CD8-positive, alpha-beta memory T cell (primary cell): ENCODE measurements at places on chromosomes 5 and 9.

DNA sequence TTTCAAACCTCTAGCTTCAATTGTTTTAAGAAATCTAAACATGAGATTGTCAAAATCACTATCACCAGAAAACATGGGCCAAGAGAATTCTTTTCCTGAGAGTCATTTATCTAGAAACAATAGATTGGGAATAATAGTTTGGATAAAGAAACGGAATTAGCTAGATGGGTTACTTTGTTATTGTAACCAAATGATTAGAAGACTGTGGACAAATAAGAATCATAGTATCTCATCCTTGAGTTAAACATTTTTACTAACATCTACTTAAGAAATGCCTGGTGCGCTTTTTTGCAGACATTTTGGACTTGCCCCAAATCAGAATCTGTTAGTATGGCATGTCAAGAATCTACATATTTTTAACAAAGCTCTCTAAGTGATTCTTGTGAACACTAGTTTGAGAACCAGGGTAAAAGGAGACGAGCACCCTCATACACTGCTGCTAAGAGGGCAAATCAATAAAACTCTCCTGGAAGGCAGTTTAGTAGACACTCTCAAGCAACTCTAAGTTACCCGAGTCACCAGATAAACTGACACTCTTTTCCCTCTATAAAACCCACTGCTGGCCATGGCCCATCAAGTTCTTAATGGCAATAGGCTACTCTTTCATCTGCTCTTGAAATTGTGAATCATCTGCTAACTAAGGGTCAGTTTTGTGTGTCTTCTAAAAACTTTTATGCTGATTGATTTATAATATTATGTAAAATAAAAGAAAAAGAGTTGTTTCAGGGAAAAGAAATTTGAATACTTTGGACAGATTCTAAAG is 39.1 kb downstream of the TPD52L3 start:
- no peak overlapping the region for H3K27ac ChIP-seq
- H3K27me3 ChIP-seq: no peaks in the 10 kb centered on the region
- H3K36me3 ChIP-seq: no peaks in the 10 kb centered on the region
- H3K4me3 ChIP-seq: no peak overlapping the region
- DNase-seq: no peak

- H3K4me3 ChIP-seq: no peak overlapping the region
- no peaks in the 10 kb centered on the region for H3K36me3 ChIP-seq
- H3K4me1 ChIP-seq: peaks cover 10% of the 10 kb centered on the region
- H3K27ac ChIP-seq: no peak overlapping the region
- DNase-seq: no peak
Observed at GRCh38 chr9:99253134-99253533, 31.1 kb downstream of the SEC61B start.

DNA sequence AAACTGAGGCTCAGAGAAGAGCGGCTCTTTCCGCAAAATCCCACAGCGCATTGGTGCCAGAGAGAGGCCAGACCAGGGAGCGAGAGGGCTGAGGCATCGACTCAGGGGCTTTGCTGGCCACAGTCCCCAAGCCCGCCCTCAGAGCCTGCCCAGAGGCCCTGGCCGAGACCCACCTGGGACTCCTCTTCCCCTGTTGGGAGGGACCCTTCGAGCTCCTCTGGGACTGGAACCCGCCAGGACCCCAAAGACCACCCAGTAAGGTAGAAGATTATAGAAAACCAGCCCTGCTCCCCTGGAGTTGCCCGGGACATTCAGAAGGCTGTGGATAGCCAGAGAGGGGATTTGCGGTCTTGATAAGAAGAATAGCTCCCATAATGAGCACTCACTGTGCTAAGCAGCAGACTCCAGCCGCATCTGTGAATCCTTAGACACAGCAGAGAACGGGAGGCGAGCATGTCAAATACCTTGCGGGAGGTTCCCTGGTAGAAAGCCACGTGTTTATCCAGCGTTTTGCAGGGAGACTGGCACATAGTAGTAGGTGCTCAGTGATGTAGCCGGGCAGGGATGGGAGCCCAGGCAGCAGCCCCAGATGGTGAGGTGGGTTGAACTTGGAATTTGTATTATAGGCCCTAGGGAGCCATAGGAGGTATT is 651 bp upstream of the AK1 start:
- no peak overlapping the region for H3K4me3 ChIP-seq
- H3K27me3 ChIP-seq: no peaks in the 10 kb centered on the region
- DNase-seq: no peak
- peaks cover 5% of the 10 kb centered on the region for H3K4me1 ChIP-seq

DNA sequence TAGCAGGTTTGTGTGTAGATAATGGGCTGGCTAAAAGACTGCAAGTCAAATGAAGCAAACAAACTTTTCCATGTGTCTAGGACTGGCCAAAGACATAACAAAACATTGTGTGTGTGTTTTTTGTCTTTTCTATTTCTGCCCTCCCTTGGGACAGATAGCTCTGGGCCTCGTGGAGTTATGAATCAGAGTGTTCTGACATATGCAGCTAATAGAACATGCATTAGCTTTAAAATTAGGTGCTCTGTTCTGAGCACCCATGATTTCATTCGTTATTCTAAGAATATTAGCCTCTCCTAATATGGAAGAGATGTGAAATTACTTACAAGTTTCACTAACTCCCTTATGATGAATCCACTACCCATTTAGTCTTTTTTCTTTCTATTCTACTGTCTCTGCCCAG is 367.3 kb upstream of the PAPPA start:
- no peaks in the 10 kb centered on the region for H3K4me1 ChIP-seq
- H3K27ac ChIP-seq: no peak overlapping the region
- no peak overlapping the region for H3K4me3 ChIP-seq
- H3K27me3 ChIP-seq: no peaks in the 10 kb centered on the region
- DNase-seq: no peak
- no peaks in the 10 kb centered on the region for H3K36me3 ChIP-seq

DNA sequence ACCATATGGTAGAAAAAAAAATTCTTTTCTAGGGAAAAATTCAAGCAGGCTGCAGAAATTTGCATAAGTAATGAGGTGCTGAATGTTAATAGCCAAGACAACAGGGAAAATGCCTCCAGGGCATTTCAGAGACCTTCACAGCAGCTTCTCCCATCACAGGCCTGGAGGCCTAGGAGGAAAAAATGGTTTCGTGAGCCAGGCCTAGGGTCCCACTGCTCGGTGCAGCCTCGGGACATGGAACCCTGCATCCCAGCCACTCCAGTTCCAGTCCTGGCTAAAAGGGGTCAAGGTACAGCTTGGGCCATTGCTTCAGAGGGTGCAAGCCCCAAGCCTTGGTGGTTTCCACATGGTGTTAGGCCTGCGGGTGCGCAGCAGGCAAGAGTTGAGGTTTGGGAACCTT is 436.0 kb upstream of the SMC2 start:
- H3K27ac ChIP-seq: no peak overlapping the region
- H3K27me3 ChIP-seq: no peaks in the 10 kb centered on the region
- no peak for DNase-seq
- H3K36me3 ChIP-seq: no peaks in the 10 kb centered on the region

DNA sequence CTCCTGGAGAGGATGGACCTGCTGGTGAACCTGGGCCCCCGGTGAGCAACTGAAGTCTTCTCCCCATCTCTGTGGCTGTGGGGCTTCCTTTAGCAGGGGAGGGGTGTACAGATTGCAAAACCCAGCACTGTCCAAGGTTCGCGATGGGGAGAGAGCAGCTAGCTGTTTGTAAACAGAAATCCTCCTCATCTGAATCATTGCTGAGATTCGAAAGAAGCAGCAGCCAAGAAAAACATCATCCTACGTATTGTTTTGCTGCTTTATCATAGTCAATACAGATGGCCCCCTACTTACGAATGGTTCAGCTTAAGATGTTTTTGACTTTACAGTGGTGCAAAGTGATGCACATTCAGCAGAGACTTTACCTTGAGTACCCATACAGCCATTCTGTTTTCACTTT is 80.0 kb upstream of the TGFBR1 start:
- no peak overlapping the region for H3K27ac ChIP-seq
- no peaks in the 10 kb centered on the region for H3K36me3 ChIP-seq
- no peak for DNase-seq
- H3K4me1 ChIP-seq: peaks cover 20% of the 10 kb centered on the region

DNA sequence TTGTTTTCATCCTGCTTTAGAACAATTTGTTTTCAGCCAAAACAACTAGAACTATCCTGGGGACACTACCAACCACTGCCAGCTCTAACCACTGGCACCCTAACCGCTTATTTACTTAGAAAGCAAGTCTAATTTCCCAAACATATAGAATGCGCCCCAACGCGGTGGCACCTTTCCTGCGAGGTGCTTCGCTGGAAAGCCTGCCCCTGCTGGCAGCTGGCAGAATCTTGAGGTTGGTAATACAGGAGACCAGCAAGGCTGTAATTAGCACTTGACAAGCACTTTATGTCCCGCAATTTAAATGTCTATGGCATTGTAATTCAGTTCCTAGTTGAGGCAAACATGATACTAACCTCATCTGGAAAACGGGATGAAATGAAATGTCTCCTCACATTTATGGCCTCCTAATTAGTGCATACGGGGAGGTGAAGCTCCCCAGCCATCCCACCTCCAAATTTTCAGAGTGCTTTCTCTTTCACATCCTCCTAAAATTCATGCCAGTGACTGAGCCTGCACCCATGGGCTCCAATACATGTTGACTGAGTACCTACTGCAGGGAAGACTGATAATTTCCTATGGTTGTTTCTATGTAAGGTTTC is 30.4 kb downstream of the GABBR2 start:
- H3K36me3 ChIP-seq: no peaks in the 10 kb centered on the region
- DNase-seq: no peak
- H3K27ac ChIP-seq: no peak overlapping the region
- no peaks in the 10 kb centered on the region for H3K27me3 ChIP-seq

DNA sequence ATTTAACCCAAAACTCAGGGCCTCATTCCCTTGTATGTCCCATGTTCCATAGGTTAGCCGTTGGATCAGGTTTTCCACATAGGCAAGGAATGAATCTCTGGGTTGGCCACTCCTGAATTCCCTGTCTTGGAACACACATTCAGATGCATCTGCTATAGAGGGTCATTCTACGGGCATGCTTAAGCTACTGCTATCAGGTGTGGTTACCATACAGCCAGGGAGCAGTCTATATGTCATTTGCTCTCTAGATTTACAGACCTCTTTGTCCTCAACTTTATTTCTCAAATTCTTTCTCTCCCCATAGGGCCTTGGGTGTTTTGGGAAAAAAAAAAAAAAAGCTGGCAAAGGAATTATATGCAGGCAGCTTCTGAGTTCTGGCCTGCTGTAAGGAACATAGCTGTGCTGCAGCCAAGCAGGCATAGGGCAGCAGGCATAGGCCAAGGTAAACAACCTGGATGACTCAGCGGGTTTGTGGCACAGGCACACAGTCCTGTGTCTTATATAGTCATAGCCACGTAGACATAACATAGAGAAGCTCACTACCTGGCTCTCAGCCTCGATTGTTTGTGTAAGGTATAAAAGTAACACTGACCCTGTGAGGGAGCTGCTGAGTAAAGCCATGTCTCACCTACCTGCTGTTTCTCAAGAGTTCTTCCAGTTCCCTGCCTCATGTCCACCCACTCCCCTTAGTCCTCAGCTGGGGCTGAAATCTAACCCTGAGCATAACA is 141.5 kb downstream of the OSTF1 start:
- no peak overlapping the region for H3K27ac ChIP-seq
- no peaks in the 10 kb centered on the region for H3K27me3 ChIP-seq
- no peaks in the 10 kb centered on the region for H3K4me1 ChIP-seq
- DNase-seq: no peak

GRCh38 chr9:113915817-113916434 is 39.8 kb downstream of the ZNF618 start:
- no peaks in the 10 kb centered on the region for H3K27me3 ChIP-seq
- no peaks in the 10 kb centered on the region for H3K36me3 ChIP-seq
- H3K4me1 ChIP-seq: no peaks in the 10 kb centered on the region
- no peak overlapping the region for H3K27ac ChIP-seq
- no peak overlapping the region for H3K4me3 ChIP-seq

- H3K4me1 ChIP-seq: no peaks in the 10 kb centered on the region
- H3K4me3 ChIP-seq: no peak overlapping the region
- H3K27me3 ChIP-seq: peaks cover 2% of the 10 kb centered on the region
- H3K27ac ChIP-seq: no peak overlapping the region
- no peak for DNase-seq
Observed at GRCh38 chr5:133499895-133500294, 112.4 kb downstream of the FSTL4 start.

DNA sequence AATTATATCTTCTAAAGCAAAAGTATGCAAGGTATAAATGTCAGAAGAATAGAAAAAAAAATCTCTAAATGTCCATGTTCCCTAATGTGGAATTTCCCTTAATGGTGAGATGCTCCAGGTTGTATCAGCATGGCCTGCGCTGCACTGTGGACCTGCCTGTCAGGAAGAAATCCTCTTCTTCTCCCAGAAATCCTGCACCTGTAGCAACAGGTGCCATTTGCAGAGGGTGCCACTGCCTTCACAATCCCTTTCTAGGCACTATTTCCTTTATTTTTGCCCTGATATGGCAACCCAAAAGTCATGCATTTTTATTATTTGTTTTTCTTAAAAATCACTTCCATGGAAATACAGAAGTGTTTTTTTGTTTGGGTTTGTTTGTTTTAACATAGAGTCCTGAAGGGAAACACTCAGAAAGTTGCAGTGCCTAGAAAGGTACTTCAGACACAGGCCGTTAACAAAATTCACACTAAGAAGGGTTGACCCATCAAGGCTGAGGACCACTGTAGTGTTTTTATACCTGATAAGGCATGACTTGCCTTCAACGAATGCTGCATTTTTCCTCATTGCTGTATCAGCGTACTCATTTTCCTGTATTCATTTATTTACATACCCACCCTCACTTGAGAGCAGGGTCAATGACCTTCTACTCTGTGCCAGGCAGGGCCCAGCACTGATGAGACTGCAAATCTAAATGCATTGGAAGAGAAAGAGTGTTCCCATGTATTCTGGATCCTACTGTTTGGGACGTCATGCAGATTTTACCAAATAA is 177.8 kb downstream of the SNX18 start:
- no peak for DNase-seq
- H3K36me3 ChIP-seq: no peaks in the 10 kb centered on the region
- H3K27me3 ChIP-seq: no peaks in the 10 kb centered on the region
- no peak overlapping the region for H3K27ac ChIP-seq
- H3K4me1 ChIP-seq: no peaks in the 10 kb centered on the region
- H3K4me3 ChIP-seq: no peak overlapping the region

DNA sequence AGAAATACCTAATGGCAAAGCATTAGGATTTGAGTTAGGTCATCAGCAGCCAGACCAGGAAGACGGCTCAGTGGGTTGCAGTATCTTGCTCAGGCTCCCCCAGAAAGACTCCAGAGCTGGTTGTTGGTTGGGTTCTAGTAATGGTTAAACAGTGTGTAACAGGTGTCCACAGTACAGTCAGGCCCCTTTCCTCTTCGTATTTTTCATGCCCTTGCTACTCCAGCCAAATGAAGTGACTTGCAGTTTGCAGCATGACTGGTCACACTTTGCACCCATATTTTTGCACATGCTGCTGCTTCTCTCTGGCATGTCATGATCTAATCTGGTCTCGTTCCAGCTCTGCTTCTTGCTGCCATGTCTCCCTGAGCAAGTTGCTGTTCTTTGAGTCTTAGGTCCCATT is 60.6 kb upstream of the TRPC7 start:
- H3K36me3 ChIP-seq: no peaks in the 10 kb centered on the region
- no peak overlapping the region for H3K27ac ChIP-seq
- H3K27me3 ChIP-seq: no peaks in the 10 kb centered on the region
- no peak overlapping the region for H3K4me3 ChIP-seq
- H3K4me1 ChIP-seq: no peaks in the 10 kb centered on the region

- H3K4me3 ChIP-seq: no peak overlapping the region
- H3K4me1 ChIP-seq: no peaks in the 10 kb centered on the region
- DNase-seq: no peak
- no peaks in the 10 kb centered on the region for H3K27me3 ChIP-seq
- H3K27ac ChIP-seq: no peak overlapping the region
Observed at GRCh38 chr9:132283863-132284262, 70.9 kb downstream of the SETX start.

- no peak overlapping the region for H3K4me3 ChIP-seq
- H3K27ac ChIP-seq: no peak overlapping the region
- no peaks in the 10 kb centered on the region for H3K27me3 ChIP-seq
- H3K4me1 ChIP-seq: no peaks in the 10 kb centered on the region
- DNase-seq: no peak
Observed at GRCh38 chr5:83022334-83022733, 54.9 kb downstream of the TMEM167A start.
